ENCODE measurements at places on chromosomes 3 and 15.

- no peak for DNase-seq
Observed at GRCh38 chr3:57062101-57062631, 1.7 kb downstream of the SPATA12 start.

GRCh38 chr15:22811640-22812039, 25.2 kb downstream of the NIPA1 start:
- peak; percentile 52 for DNase-seq

DNA sequence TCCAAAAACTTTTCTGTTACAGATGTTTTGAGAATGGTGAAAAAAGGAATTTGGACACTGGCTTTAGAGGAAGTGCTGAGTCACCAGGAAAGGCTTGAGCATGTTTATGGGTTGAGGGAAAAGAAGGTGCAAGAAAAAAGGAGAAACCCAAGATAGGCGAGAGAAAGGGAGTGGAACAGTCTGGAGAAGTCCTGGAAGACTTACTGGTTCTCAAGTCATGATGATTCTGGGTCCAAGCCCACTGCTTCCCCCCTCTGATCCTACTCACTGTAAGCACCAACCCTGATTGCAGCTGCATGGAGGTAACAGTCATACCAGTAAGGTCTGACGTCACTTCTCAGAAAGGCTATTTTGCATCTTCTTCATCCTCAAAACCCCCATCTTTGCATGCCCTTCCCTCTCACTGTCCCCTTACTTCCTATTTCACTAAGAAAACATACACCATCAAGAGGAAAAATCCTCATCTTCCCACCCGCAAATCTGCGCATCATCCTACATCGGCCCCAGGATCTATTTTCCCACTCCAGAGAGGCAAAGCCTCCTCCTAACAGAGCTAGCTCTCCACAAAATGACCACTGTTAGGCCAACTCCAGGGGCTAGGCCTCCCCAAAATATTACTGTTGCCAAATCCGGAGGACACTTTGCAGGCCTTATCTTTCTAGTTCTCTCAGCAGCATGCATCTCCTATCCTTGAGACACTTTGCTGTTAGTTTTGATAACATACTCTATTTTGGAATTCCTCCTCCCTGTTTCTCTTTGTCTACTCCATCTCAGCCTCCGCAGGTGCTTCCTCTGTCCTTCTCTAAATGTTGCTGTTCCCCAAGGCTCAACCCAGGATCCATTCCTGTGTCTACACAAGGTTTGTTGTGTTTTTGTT, 3.2 kb upstream of the ATP13A3 start:
- DNase-seq: no peak

GRCh38 chr15:81723113-81723651, 322.6 kb downstream of the MEX3B start:
- DNase-seq: no peak

- peak; percentile 88 for DNase-seq
Observed at GRCh38 chr3:14216257-14217048, 37.8 kb downstream of the LSM3 start.

DNA sequence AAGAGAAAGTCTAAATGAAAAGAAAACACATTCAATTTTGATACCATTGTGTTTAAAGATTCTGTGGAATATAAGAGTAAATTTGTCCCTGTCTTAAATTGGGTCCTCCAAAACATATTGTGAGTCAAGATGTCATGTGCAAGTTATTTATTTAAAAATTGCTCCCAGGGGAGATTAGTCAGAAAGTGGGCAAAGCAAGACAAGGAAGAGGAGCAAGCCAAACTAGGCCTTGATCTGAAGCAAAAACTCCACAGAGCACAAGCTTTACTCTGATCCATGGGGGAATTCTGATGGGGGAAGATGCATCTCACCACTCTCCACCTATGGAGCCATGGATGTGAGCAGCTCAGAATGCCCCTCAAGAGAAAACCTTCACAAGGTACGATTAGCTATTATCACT, 342.8 kb upstream of the IL12A start:
- no peak for DNase-seq

- DNase-seq: no peak
Observed at GRCh38 chr3:77244981-77245380, 205.1 kb downstream of the ROBO2 start.

DNA sequence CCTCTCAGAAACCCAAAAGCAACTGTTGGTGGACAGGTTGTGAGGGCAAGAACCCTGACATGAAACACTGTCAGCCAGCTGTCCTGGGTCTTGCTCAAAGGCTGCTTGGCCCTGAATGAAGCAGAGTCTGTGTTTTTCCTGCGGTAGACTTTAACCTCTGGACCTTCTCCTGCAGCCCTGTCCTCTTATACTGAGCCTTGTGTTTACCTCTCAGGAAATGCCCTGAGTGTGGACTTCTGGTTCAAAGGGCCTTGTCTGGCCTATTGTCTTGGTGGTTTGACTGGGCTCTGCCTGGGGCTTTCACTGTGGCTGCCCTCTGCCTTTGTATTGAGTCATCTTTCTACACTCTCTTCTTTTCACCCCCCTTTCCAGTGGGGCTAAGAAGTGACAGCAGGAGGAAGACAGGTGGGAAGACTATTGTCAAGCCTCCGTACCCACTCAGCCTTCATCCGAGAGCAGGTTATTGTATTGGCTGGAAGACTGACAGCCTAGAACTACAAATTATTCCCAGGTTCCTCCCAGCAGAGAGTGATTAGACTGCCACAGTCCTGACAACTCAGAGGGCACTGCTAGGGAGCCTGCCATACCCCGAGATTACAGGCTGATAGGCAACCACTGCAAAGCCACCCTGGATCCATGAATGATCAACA, 3.5 kb downstream of the SEC13 start:
- DNase-seq: no peak

GRCh38 chr15:73116164-73116563, 63.9 kb downstream of the NEO1 start:
- no peak for DNase-seq

- peak; percentile 47 for DNase-seq
Observed at GRCh38 chr15:78072080-78072892, 5.2 kb downstream of the TBC1D2B start.

GRCh38 chr3:178645503-178645902, 109.3 kb downstream of the KCNMB2 start:
- no peak for DNase-seq

GRCh38 chr15:45866616-45867015, 231.8 kb downstream of the SQOR start:
- DNase-seq: no peak

DNA sequence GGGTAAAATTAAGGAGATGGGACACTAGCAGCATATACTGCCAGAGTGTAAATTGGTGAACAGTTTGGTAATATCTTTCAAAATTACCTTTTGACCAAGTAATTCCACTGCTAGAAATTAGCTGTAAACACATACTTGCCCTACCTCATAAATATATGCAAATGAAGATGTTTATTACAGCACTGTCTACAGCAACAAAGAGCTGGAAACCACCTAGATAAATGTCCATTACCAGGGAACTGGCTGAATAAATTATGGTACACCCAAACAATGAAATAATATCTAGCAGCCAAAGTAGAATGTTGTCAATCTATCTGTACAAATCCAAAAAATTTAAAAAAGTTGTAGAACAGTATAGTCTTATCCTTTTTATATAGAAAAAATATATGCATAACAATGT, 105.9 kb upstream of the FAM3D start:
- no peak for DNase-seq

GRCh38 chr15:65920825-65921309, 51.6 kb downstream of the RAB11A start:
- no peak for DNase-seq

DNA sequence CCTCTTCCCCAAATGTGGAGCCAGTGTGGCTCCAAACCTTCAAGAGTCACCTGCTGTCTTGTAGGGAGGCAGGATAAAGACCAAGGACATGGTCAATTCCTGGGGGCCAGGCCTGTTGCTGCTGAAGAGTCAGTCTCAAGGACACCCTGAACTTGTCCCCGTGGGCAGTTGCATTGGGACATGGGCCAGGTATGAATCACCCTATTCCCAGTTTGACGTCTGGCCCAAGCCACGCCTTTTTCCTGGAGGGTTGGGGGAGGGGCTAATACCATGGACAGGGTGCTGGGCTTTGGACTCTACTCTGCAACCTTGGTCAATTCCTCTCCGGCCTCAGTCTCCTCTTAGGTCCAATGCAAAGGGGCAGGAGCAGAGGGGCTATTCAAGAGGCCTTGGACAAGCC, 10.4 kb downstream of the ATP2B2 start:
- DNase-seq: no peak

DNA sequence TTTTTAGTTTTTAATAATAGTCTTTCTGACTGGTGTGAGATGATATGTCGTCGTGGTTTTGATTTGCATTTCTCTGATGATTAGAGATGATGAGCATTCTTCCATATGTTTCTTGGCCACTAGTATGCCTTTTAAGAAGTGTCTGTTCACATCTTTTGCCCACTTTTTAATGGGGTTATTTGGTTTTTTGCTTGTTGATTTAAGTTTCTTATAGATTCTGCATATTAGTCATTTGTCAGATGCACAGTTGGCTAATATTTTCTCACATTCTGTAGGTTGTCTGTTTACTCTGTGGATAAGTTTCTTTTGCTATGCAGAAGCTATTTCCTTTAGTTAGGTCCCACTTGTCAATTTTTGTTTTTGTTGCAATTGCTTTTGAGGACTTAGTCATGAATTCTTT, 185.4 kb downstream of the SUCNR1 start:
- DNase-seq: no peak

DNA sequence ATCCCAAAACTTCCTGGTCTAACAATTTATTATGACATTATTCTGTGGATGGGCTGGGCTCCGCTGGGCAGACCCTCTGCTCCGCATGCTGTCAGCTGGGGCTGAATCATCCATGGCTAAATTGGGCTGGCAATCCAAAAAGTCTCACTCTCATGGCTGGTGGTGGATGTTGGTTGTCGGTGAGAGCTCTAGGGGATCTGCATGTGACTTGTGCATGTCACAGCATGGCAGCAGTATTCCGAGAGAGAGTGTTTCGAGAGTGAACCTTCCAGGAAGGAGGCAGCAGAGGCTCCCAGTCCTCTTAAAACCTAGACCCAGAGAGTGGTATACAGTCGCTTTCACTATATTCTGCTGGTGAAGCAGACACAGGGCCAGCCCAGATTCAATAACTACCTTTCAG, 9.9 kb downstream of the RARB start:
- no peak for DNase-seq

- DNase-seq: no peak
Observed at GRCh38 chr15:52857937-52858781, 68.0 kb upstream of the ONECUT1 start.

GRCh38 chr3:48601622-48601994, 6.5 kb upstream of the COL7A1 start:
- DNase-seq: no peak

GRCh38 chr3:165749821-165750220, 87.4 kb downstream of the BCHE start:
- DNase-seq: no peak

GRCh38 chr3:37987315-37987697, 3.3 kb upstream of the VILL start:
- no peak for DNase-seq

GRCh38 chr3:1082108-1082507, 10.7 kb upstream of the CNTN6 start:
- DNase-seq: peak; percentile 74

DNA sequence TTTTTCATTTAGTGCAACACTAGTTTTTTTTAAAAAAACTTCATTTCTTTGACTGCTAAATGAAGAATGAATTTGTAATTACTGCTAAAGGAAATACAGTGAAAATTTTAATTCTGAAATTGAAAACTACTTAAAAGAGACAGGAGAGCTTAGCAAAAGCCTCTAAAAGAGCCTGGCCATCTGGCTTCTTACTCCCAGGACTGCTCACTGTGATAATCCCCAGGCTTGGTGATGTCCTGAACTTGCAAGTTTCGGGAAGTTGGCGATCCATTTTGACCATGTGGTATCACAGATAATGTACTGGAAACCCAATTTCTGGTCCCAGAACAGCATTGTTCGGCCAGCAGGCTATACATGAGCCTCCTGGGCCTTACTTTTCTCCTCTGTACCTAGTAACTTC, 292.1 kb downstream of the FGF12 start:
- no peak for DNase-seq

DNA sequence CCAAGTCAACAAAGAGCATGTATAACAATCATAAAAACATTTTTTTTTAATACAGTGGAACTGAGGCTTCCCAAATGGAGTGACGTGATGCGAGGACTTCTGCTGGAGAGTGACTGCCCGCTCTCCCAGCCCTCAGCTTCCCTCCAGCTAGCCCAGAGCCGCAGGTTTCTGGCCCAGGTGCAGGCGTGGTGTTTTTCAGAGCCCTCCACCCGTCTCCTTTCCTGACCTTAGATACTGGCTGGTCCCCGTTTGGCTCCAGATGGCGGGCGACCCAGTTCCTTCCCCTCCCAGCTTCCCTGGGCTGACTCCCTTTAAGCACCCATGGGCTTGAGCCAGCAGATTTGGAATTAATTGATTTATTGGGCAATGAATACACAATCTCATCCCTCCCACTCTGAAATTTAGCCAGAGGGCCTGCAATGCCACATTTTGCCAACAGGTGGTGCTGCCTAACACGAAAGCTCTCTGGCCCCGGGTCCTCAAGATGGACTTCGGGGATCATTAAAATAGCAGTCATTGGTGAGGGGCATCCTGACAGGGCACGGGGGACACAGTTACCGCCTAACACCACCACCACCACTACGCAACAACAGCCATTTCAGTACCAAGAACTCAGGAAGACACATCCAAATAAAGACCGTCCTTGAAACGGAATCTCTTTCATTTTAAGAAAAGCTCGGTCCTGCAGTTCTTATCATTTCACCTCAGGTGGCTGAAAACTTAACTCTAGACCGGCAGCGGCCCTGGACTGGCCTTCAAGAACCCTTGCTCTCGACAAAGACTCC, 47.5 kb upstream of the MUC4 start:
- peak; percentile 83 for DNase-seq

GRCh38 chr3:42166214-42166613, 75.1 kb downstream of the TRAK1 start:
- DNase-seq: no peak

GRCh38 chr15:26757141-26757540, 15.7 kb downstream of the GABRB3 start:
- no peak for DNase-seq

- no peak for DNase-seq
Observed at GRCh38 chr3:124117486-124117885, 125.6 kb upstream of the ROPN1 start.

DNA sequence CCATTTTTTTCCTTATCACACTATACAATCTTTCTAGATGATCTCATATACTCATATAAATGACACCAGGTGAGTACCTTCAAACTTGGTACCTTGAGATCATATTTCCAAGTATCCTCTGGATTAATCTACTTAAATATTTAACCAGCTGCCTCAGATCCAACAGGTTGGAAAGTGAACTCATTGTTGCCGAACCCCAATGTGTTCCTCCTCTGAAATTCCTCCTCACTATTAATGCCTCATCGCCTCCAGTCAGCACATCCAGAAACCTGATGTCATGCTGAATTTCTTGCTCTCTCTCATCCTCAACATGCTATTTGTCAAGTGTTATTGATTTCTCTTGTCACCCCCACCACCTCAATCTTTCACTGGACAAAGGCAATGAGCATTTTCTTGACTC, 221.8 kb downstream of the FMN1 start:
- DNase-seq: no peak

GRCh38 chr15:39330061-39330460, 250.8 kb upstream of the THBS1 start:
- no peak for DNase-seq

All from cerebellar cortex (tissue), 1 donor.